ENCODE measurements at places on chromosomes 5 and 9. TPM values are rescaled to one million over a fixed set of nuclear protein-coding genes. Genes with fewer than 3 reads are reported as not detected.

CTXN3 gene
- polyA plus RNA-seq = not detected

GKAP1 gene
- 16.3 TPM for polyA plus RNA-seq

DNA sequence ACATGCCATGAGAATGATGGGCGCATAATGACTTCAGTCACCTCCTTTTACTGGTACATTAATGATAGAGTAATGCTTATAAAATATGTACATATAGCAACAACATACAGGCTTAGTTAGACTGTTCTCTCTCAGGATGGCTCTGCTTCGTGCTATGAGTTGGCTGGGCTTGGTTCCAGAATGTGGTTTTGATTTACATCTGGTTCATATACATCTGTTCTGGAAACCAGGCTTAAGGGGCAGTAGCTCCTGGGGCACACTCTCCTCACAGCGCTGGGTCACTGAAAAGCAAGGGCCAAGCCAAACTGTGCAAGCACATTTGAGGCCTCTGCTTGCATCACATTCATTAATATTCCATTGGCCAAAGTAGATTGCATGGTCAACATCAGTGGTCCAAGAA, 44.9 kb downstream of the PCSK1 start:
- DNase-seq = no peak

DNA sequence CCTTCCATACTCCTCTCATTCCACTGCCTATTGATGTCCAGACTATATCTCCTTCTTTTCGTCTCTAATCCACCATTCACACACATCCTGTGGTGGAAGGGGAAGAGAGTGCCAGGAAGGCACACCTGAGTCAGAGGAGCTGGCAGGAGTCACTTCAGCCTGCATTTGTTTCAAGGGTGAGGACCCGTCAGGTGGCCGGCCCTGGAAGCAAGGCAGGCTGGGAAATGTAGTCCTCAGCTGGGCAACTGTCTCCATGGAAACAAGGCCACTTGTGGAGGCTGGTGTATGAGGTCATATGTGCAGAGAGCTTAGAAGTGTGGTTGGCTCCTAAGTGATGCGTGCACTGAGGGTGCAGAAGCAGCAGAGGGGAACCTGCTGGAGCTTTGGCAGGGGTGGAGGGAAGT, 278.4 kb downstream of the NSG2 start:
- no peak for DNase-seq

- DNase-seq = no peak
These were observed 768 bp downstream of the YTHDC2 start for GRCh38 chr5:113514289-113514635.

- no peak for DNase-seq
These were observed 7.6 kb downstream of the OTULIN start for GRCh38 chr5:14672082-14672481.

GRCh38 chr9:127919253-127919815, 2.5 kb upstream of the ST6GALNAC4 start:
- DNase-seq = no peak
